ENCODE measurements at places on chromosomes 13 and 19.
A peak's percentile ranks its signal among the peaks of the same experiment; 100 is the strongest.

GRCh38 chr13:64274481-64275217 is 2859.0 kb upstream of the PCDH20 start:
- no peaks in the 10 kb centered on the region for H3K27me3 ChIP-seq
- no peaks in the 10 kb centered on the region for H3K4me1 ChIP-seq
- no peaks in the 10 kb centered on the region for H3K36me3 ChIP-seq
- H3K27ac ChIP-seq, result no peak overlapping the region
- no peak for DNase-seq

DNA sequence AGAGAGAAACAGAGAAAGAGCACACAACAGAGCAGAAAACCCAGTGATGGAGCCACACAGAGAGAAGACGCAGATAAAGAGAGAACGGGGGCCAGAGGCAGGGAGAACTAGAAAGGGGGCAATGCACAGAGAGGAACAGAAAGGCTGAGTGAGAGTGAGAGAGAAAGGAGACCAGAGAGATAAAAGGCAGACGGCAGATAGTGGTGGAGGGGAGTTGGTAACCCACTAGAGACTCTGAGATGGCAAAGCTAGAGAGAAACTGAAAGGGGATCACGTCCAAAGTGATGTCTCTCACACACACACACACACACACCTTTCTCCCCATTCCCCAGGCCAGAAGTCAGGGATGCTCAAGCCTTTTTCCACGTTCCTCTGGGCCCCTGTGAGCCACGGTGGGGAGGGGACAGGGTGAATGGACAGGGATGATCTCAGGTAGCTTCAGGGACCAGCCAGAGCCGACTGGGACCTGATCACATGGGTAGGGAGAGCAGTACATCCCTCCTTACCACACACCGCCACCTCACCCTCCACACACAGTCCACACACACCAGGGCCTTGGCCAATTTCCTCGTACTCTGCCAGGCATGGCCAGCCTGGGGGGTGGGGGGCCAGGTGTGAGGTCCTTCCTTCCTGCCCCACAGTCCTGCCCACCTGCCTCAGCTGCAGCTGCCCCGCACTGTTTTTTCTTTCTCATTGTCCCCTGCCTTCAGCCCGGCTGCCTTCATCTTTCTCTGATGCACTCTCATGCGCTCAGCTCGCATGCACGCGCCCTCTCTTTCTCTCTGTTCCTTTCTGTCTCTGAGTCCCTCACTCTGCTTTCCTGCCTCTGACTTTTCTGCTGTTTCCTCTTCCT is 22.5 kb upstream of the POU2F2 start:
- H3K27me3 ChIP-seq, result no peaks in the 10 kb centered on the region
- DNase-seq, result no peak
- no peak overlapping the region for H3K27ac ChIP-seq

GRCh38 chr13:80558074-80558473 is 217.1 kb upstream of the SPRY2 start:
- no peaks in the 10 kb centered on the region for H3K4me1 ChIP-seq
- H3K4me3 ChIP-seq, result no peak overlapping the region
- no peaks in the 10 kb centered on the region for H3K36me3 ChIP-seq
- no peaks in the 10 kb centered on the region for H3K27me3 ChIP-seq
- DNase-seq, result no peak
- H3K27ac ChIP-seq, result no peak overlapping the region

- H3K36me3 ChIP-seq, result no peaks in the 10 kb centered on the region
- no peaks in the 10 kb centered on the region for H3K27me3 ChIP-seq
- H3K27ac ChIP-seq, result no peak overlapping the region
- no peak for DNase-seq
Measured at GRCh38 chr13:109575821-109576220, 210.6 kb downstream of the IRS2 start.

DNA sequence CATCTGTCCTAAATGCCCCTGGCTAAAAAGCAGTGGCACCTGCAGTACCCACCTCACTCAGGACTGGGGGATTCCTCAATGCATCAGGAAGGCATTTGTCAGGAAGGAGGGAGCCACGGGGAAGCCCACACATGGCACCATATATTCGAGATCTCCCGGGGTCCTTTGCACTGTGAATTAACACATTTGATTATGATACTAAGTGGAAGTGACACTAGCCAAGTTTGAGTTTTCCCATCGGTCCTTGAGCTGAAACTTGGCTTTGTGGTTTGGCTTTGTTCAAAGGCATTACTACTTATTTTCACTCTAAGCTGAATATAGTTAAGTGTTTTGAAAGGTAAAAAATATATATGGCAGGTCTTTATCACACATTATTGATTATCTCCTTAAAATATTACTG is 168.7 kb upstream of the MYO16 start:
- H3K4me1 ChIP-seq, result peaks cover 4% of the 10 kb centered on the region
- H3K36me3 ChIP-seq, result no peaks in the 10 kb centered on the region
- H3K4me3 ChIP-seq, result no peak overlapping the region
- no peaks in the 10 kb centered on the region for H3K27me3 ChIP-seq
- H3K27ac ChIP-seq, result no peak overlapping the region

DNA sequence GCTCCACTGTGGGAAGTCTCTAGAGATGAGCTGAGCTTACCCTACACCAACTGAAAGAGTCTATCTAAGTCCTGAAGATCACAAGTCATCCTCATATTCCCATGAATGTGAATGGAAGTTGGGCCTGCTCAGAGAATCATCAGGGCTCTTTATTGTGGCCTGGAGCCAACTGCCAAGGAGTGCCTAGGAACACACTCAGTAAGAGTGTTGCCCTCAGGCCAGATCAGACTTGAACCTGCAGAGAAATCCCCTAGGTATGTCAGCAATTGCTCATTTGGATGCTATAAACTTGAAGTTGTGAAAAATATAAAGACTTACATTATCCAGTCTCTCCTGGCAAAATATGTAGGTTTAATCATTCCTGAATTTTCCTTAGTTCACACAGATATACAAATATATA is 1070.2 kb downstream of the EFNB2 start:
- no peak overlapping the region for H3K27ac ChIP-seq
- H3K27me3 ChIP-seq, result no peaks in the 10 kb centered on the region
- H3K4me1 ChIP-seq, result no peaks in the 10 kb centered on the region
- no peak for DNase-seq
- no peak overlapping the region for H3K4me3 ChIP-seq

GRCh38 chr19:7618771-7619510 is 10.4 kb downstream of the XAB2 start:
- H3K27ac ChIP-seq, result no peak overlapping the region
- peaks cover 35% of the 10 kb centered on the region for H3K36me3 ChIP-seq
- no peaks in the 10 kb centered on the region for H3K4me1 ChIP-seq
- H3K4me3 ChIP-seq, result no peak overlapping the region

DNA sequence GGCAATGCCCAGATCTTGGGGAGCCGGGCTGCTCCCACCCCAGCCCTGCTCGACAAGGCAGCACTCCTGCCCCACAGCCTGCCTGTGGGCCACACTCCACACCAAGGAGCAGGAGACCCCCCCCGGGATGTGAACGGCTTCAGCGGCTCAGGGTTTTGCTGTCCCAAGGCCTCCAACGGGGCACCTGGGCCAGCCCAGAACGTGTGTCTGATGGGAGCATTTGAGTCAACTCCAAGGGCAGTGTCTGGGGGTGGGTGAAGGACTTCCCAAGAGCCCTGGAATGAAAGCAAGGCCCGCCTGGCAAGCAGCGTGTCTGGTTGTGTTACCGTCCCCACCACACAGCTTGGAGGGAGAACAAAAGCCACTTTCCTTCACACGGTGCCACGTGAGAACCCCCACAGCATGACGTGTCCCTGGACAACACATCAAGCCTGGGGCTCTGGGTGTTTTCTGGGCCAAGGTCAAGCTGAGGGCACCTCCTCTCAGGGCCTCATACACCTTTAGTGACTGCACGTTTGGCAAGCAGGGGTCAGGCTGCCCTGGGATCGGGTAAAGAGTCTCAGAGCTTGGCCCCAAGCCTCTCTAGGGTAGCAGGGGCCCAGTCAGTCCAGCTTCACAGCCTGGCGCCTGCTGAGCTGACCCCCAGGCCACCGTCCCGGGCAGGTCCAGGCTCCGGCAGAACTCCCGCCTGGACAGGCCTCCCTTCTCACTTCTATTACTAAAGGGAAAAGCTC is 6.0 kb downstream of the C13orf46 start:
- DNase-seq, result no peak
- no peak overlapping the region for H3K27ac ChIP-seq
- H3K36me3 ChIP-seq, result peaks cover 5% of the 10 kb centered on the region

DNA sequence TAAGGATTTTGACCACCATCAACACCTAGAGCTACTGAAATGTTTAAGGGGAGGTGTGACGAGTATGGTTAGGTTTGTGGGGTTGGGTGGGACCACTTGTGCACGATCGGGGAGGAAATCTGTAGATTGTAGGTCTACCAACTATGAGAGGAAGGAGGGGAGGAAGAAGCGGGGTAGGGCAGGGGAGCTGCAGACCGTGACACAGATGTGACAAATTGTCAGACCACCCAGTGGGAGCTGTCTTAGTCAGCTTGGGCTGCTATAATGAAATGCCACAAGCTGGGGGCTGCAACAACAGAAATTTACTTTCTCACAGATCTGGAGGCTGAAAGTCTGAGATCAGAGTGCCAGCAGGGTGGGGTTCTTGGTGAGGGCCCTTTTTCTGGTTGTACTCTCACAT is 62.2 kb upstream of the ARGLU1 start:
- peaks cover 13% of the 10 kb centered on the region for H3K27me3 ChIP-seq
- H3K4me3 ChIP-seq, result no peak overlapping the region
- no peaks in the 10 kb centered on the region for H3K4me1 ChIP-seq
- no peak for DNase-seq
- H3K36me3 ChIP-seq, result no peaks in the 10 kb centered on the region

GRCh38 chr13:47680748-47681147 is 320.3 kb downstream of the SUCLA2 start:
- H3K27me3 ChIP-seq, result no peaks in the 10 kb centered on the region
- no peak overlapping the region for H3K4me3 ChIP-seq
- H3K27ac ChIP-seq, result no peak overlapping the region
- H3K36me3 ChIP-seq, result no peaks in the 10 kb centered on the region

DNA sequence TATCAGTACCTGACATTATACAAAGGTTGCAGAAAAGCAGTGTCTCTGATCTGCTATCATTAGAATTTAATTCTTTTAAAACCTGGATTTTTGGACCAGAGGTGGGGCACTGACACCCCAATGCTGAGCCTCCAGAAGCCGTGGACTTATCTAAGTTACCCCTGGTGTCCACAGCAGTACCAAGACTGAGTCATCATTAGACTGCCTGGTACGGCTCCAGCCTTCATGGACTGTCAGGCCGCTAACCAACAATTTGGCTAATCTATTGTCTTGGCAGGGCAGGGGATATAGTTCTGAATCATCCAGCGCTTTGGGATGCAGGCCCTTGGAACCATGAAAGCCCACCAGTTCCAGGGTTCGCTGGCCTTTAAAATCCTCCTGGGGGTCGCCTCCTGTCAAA is 78.3 kb downstream of the TSHZ3 start:
- no peaks in the 10 kb centered on the region for H3K27me3 ChIP-seq
- H3K4me3 ChIP-seq, result no peak overlapping the region
- peaks cover 2% of the 10 kb centered on the region for H3K4me1 ChIP-seq
- DNase-seq, result no peak

GRCh38 chr13:81738364-81738763 is 1397.4 kb upstream of the SPRY2 start:
- no peak for DNase-seq
- no peak overlapping the region for H3K27ac ChIP-seq
- H3K4me1 ChIP-seq, result no peaks in the 10 kb centered on the region
- no peaks in the 10 kb centered on the region for H3K36me3 ChIP-seq
- no peaks in the 10 kb centered on the region for H3K27me3 ChIP-seq

DNA sequence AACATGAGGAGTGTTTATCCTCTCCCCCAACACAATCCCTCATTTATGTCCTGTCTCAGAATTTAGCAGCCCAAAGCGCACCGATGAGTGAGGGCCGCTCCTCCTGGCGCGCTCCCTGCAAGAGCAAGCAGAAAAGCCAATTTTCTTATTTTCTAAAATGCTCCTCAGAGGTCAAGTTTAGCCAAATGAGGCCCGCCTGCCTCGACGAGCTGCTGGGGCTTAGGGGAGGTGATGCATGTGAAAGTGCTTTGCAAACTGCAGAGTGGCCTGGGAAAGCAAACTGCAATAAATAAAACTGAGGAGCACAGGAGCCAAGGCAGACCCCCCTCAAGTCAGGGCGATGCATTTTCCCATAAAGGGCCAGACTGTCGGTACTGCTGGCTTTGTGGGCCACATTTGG is 29.0 kb downstream of the CAPS start:
- peaks cover 14% of the 10 kb centered on the region for H3K36me3 ChIP-seq
- DNase-seq, result no peak
- H3K27ac ChIP-seq, result no peak overlapping the region
- H3K4me3 ChIP-seq, result no peak overlapping the region

- H3K36me3 ChIP-seq, result peaks cover 65% of the 10 kb centered on the region
- no peak overlapping the region for H3K4me3 ChIP-seq
- DNase-seq, result no peak
- no peaks in the 10 kb centered on the region for H3K27me3 ChIP-seq
- no peaks in the 10 kb centered on the region for H3K4me1 ChIP-seq
Measured at GRCh38 chr19:37413313-37414084, 42.6 kb downstream of the ZNF527 start.

DNA sequence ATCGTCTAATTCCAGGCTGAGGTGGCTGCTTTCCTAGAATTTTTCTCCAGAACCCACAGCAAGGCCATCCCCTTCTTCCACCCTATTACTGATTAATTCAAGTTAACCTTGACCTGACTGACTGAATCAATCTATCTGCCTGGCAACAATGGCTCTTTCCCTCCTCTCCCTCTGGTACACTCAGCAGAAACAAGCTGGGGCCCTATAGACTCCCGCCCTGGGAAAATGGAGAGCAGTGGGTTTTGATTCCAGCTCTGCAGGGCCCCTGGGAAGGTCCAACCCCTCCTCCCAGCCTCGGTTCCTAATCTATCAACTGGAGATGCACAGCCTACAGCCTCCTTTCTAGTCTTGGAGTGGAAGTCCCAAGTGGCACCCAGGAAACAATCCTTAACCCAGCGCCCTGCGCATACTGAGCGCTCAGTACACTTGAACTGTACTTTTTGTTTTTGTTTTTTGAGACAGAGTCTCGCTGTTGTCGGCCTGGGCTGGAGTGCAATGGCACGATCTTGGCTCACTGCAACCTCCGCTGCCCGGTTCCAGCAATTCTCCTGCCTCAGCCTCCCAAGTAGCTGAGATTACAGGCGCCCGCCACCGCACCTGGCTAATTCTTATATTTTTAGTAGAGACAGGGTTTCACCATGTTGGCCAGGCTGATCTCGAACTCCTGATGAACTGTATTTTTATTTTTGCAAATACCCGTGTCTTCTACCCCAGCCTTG is 5.2 kb upstream of the C3 start:
- no peaks in the 10 kb centered on the region for H3K36me3 ChIP-seq
- H3K4me1 ChIP-seq, result peaks cover 3% of the 10 kb centered on the region
- H3K27me3 ChIP-seq, result no peaks in the 10 kb centered on the region
- no peak overlapping the region for H3K4me3 ChIP-seq

GRCh38 chr13:21076253-21076652 is 14.9 kb upstream of the LATS2 start:
- H3K4me3 ChIP-seq, result no peak overlapping the region
- no peaks in the 10 kb centered on the region for H3K36me3 ChIP-seq
- DNase-seq, result no peak
- no peak overlapping the region for H3K27ac ChIP-seq
- peaks cover 16% of the 10 kb centered on the region for H3K4me1 ChIP-seq
- H3K27me3 ChIP-seq, result peaks cover 18% of the 10 kb centered on the region

GRCh38 chr19:29211562-29212355 is 1.2 kb downstream of the UQCRFS1 start:
- peak overlapping the region; percentile 94 for H3K27ac ChIP-seq
- peak; percentile 31 for DNase-seq
- peak overlapping the region; percentile 95 for H3K4me3 ChIP-seq
- H3K36me3 ChIP-seq, result peaks cover 31% of the 10 kb centered on the region
- peaks cover 43% of the 10 kb centered on the region for H3K4me1 ChIP-seq
- peaks cover under 1% of the 10 kb centered on the region for H3K27me3 ChIP-seq

GRCh38 chr19:34276614-34277013 is 22.3 kb downstream of the GARRE1 start:
- no peaks in the 10 kb centered on the region for H3K27me3 ChIP-seq
- no peak overlapping the region for H3K27ac ChIP-seq
- no peak overlapping the region for H3K4me3 ChIP-seq
- H3K4me1 ChIP-seq, result peaks cover 33% of the 10 kb centered on the region
- peaks cover 7% of the 10 kb centered on the region for H3K36me3 ChIP-seq
- no peak for DNase-seq
